AG08395 (cell line): ENCODE measurements at places on chromosomes 6 and 20.

- DNase-seq = no peak
These were observed 77.7 kb downstream of the ASCC3 start for GRCh38 chr6:100803264-100804045.

GRCh38 chr6:95815389-95816056 lies 200.3 kb upstream of the FUT9 start:
- no peak for DNase-seq

DNA sequence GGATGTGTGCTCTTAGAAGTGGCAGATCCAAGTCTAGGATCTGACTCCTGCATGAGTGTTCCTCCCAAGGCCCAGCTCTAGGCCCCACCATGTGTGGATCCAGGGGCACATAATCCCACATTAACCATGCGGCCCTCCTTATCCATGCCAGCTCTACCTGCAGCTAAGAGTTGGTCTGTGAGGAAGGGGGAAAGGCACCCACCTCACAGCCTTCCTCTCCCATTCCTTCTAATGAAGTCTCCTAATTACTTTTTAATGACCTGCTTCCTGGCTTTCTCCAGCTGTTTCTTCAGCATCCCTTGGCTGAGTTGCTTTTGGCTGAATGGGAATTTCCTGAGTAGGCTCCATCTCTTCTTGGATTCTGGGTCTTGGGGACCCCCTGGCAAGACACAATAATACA lies 52.2 kb downstream of the NPEPL1 start:
- DNase-seq = no peak

- no peak for DNase-seq
These were observed 21.5 kb downstream of the AMD1 start for GRCh38 chr6:110895907-110896608.

DNA sequence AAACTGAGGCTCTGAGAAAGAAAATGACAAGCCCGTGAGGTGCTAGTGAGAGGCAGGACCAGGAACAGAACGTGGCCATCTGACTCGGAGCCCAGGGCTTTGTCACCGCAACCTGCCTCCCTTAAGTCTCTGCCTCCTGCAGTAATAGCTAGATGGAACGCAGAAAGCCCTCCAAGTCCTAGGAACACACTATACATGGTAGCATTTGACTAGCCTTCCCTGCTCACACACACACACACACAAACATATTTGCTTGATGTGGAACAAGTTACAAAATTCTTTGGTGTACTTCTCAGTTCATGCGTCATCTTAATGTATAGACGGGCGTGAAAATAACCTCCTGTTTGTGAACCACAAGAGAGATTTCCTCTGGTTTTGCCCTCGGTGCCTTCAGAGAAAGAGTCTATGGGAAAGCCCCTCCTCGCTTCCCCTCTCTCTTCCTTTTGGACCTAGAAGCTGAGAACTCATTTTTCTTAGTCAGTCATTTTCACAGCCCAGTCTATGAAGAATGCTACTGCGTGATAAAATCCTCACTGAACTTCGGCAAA lies 38.8 kb downstream of the C6orf52 start:
- no peak for DNase-seq

GRCh38 chr20:9108260-9108659 lies 39.4 kb downstream of the PLCB4 start:
- no peak for DNase-seq

GRCh38 chr6:116611056-116611455 lies 5.2 kb upstream of the RSPH4A start:
- DNase-seq = no peak

DNA sequence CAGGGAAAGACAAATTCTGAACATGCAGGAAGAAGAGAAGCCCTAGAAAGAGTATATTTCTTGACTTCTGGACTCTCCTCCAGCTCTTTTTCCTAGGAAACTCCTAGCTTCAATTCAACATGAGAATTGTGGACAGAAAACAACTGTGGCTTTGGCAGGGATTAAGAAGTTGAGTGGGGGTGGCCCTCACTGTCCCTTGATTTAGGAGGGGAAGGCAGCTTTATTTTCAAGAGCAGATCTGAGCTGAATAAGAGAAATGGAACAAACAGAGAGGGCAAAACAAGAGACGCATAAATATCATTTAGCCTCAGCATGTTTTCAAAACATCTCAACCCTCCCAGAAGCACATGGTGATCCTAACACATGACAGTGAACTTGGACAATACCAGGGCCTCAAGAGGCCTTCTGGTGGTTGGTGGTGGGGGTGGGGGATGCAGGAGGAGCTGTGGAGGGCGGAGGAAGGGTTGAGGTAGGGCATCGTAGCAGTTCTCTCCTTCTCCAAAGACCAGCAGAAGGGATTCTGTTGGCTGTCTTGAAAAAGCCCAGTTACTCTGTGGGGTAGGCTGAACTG lies 21.1 kb upstream of the TAGAP start:
- no peak for DNase-seq

DNA sequence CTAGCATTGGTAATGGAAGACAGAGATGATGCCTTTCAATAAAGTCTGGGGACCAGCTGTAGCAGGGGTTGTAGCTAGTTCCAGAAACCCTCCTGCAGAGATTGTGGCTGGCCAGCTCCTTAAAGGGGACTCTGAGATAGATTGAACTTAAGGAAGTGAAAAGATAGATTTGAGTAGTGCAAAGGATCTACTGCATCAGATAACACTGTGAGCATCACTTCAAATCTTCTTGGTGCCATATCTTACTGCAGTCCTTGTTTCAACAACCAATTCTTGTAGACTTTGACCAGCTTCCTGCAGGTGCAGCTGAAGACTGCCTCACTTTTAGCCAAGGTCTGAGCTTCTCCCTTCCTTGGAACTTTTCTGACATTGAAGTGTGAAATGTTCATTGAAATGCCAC lies 14.8 kb upstream of the CEP162 start:
- DNase-seq = no peak

- no peak for DNase-seq
These were observed 9.3 kb upstream of the EPM2A start for GRCh38 chr6:145744619-145745018.

DNA sequence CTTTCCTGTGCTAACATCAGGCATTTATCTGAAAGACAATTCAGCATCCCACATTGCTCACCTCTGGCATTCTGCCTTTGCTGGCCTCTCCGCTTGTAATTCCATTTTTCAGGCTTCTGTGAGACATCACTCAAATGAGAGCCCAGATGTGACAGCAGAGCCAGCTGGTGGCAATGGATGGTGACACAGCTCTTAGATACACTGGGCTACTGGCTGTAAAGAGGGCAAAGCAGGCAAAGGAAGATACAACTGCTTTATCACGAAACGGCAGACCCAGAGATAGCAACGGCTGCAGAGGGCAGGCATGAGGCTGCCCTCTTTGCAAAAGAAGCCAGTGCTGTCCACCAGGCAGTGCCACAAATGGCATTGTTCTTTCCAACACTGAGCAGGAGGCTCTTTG lies 329.8 kb downstream of the KIF16B start:
- no peak for DNase-seq

DNA sequence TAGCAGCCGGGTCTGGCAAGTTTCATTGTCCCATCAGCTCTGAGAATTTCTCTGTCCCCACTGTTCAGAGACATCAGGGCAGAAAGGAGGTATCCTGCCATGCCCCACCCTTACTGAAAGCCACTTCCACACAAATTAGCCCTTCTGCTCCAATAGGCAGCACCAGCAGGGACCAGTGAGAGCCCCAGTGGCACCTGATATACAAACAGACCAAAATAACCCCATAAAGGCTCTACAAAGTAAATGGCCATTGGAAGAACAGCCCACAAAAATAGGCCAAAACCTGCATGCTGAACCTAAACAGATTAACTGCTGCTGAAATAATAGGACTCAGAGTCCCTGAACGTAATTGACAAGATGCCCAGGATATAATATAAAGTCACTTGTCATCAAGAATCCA lies 199.9 kb downstream of the TMEM200A start:
- DNase-seq = no peak

DNA sequence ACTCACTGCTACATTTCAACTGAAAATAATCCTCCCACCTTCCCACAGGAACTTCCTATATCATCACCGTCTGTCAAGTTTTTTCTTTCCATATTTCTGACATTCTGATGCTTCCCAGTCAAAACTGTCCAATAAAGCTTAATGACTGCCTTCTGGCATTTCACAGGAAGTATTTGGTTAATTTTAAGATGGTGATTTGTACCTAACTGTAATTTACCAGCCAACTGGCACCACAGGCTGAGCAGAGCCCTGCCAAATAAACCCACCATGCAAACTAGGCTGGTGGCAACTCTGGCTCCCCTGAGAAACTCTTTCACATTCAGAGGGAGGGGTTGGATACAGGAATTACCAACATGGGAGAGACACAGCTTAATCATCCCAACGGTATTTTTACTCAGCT lies 50.0 kb downstream of the KLHL32 start:
- no peak for DNase-seq

DNA sequence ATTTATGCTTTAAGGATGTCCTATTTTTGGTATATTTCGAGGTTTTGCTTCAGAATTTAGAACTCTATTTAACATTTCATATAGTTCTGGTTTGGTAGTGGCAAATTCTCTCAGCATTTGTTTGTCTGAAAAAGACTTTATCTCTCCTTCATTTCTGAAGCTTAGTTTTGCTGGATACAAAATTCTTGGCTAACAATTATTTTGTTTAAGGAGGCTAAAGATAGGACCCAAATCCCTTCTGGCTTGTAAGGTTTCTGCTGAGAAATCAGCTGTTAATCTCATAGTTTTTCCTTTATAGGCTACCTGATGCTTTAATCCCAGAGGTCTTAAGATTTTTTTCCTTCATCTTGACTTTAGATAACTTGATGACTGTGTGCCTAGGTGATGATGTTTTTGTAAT lies 162.7 kb upstream of the B3GAT2 start:
- no peak for DNase-seq

DNA sequence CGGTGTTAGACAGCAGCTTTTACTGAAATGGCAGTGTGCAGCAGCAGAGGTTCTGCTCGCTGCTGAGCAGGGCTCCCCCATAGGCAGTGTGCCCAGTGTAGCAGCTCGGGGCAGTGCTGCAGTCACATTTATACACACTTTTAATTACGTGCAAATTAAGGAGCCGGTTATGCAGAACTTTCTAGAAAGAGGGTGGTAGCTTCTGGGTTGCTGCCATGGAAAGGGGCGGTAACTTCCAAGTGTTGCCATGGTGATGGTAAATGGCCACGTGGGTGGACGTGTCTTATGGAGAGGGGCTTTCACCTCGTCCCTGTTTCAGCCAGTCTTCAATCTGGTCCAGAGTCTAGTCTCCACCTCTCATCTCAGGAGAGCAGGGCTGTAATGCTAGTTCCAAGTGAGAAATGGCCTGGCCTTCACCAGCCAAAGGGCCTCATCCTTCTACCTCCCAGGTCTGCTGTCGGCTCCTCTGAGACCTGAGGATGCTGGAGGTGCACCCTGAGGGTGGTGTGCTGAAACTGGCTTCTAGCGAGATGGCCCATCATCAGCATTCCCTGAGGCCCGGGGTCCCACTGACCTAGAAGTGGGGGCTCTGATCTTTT lies 180.5 kb upstream of the PMEPA1 start:
- no peak for DNase-seq

DNA sequence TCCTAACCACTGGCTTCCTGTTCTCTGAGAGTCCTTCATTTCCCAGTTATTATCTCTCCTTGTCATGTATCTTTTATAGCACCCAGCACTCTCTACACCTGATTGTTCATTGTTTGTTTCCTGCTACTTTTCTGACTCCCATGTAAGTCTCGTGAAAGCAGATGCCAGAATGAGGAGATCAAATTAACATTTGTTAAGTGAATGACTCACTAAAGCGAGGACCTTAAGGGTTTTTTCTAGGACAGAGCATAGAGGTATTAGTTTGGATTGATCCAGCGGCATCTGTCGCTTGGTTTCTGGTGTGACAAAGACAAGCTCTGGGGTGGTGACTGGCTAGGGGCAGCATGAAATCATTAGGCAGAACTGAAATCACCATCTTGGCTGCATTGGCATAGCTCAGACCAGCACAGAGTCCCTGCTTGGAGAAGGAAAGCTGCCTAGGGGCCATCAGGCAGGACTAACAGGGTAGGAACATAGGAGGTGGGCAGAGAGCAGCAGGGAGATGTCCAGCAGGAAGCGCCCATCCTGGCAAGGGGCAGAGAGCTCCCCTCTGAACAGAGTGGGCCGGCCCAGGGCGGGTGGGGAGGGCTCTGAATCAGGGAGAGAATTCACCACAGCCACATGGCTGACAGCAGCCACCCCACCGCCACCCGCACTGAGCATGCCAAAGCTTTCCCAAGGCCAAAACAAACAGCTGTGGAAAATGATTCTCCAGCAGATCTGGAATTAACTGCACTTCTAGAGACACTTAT lies 97.1 kb upstream of the CEP85L start:
- DNase-seq = peak; percentile 82

- DNase-seq = no peak
These were observed 929.9 kb upstream of the EPHA7 start for GRCh38 chr6:94349227-94349626.

DNA sequence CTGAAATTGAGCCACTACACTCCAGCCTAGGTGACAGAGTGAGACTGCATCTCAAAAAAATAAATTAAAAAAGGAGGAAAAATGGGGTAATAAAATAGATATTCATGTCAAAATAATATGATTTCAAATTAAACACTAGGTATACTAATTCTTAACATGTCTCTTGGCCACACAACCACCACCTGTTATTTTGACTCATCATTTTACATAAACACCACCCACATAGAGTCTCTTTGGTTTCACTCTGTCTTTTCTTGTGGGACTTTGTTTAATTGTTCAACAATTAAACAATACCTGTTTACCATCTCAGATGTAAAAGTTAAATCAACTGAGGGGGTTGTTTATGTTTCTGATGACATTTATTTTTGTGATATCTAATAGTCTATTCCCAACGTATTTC lies 476.8 kb upstream of the ADGRB3 start:
- no peak for DNase-seq

- no peak for DNase-seq
These were observed 105.2 kb upstream of the MAP7 start for GRCh38 chr6:136655239-136656014.

- no peak for DNase-seq
These were observed 33.1 kb downstream of the E2F3 start for GRCh38 chr6:20434766-20435165.

DNA sequence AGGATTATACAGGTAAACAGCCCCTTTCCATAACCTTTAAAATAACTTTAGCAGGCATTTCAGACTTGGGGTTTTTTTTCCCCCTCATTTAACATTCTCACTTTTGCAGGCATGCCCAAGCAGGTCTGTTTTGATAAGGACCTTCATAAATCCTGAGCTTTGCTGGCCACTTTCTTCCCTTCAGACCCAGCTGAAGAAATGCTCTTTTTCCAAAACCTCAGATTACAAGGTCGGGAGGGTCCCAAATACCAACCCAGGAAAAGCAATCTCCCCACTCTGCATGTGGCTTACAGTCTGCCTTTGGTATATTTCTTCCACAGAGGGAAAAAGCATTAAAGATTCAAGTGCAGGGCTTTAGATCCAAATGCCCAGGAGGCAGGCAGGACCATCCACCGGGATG lies 6.8 kb downstream of the NFATC2 start:
- DNase-seq = no peak

- DNase-seq = no peak
These were observed 447.9 kb downstream of the TFAP2B start for GRCh38 chr6:51266604-51267003.

- peak; percentile 74 for DNase-seq
These were observed 155.4 kb downstream of the NRN1 start for GRCh38 chr6:5851261-5851757.
